ENCODE measurements at places on chromosomes 4 and X. TPM values are rescaled to one million over a fixed set of nuclear protein-coding genes. Genes with fewer than 3 reads are reported as not detected.

- DNase-seq: no peak
Measured at GRCh38 chr4:10003666-10004065, 17.6 kb downstream of the SLC2A9 start.

DNA sequence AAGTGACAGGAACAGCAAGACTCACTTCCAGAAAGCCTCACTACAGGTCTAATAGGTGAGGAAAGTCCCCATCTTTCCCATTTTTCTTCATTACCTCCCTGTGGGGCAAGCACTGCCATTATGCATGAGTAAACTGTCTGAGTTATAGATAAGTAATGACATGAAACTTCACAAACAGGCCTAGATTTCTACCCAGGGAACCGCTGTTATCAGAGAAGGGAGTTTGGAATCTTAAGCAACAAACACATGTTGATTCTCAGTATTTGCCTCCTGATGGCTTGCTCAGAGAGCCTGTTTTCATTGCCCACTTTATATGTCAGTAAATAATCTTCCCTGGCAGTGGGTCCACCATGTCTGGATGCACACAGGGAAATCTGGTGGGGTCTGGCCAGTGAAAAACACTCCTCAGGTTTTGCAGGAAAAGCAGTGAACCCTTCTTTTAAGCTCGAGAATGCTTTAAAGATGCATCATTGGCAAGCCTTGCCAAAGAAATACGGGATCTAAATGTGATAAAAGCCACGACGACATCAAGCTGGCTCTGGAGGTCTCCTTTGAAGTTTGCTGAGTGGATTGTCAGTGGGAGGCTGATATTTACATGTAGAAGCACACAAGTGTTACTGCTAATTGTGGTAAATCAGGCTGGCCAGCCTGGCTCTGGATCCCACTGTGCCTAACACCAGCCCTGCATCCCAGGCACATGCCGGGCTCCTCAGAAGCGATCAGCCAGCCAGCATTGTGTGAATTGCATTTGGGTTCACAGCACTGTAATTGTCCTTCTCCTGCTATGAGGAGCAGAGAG, 25.2 kb downstream of the PDGFRA start:
- DNase-seq: no peak

DNA sequence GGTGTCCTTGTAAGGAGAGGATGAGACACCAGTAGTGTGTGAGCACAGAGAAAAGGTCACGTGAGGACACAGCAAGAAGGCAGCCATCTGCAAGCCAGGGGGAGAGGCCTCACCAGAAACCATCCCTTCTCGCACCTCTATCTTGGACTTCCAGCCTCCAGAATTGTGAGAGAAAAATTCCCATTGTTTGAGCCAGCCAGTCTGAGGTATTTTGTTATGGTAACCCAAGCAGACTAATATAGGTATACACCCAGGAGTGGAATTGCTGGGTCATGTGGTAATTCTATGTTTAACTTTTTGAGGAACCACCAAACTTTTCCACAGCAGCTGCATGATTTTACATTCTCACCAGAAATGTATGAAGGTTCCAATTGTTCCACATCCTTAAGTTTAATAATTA, 25.6 kb downstream of the ZDHHC9 start:
- DNase-seq: no peak

DNA sequence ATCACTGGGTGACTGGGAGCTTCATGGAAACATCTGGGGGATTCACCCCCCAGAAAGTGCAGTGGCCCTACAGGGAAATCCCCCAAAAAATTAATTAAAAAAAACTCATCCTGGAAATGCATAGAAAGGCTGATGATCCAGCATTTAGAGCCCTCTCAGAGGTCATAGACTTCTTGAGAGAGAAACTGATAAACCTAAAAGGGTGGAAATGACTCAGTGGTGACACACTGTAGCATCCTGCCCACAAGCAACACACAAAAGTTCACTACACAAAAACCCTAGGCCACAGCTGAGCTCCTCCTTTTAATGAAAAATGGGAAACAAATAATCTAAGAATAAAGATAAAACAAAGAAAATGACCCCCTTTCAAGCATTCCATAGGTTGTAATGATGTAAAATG, 911.5 kb downstream of the GLUD2 start:
- DNase-seq: no peak

DNA sequence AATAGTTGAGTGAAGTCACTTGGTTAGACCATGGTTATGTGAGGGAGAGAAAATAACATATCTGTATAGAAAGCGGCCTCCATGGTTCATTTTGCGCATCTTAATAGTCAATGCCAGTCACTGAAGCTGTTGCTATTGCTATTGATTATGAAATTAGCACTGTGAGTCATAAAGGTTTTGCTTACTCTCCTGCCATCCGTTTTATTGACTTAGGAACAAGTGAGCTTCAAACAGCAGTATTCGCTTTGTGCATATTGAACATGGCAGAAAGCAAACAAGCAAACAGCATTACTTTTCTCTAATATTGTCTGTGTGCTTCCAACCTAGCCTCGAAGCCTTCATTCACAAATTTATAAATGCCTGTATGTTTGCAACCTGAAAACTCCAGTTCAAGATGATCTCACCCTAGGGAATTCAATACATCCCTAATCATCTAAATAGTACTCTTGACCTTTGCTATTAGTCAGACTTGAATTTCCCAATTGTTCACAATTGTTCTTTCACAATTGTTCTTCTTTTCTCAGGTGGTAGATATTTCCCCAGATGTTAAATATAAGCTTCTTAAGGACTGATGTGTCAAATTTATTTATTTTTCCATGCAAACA, 55.9 kb upstream of the GABRA2 start:
- no peak for DNase-seq

- DNase-seq: no peak
Measured at GRCh38 chr4:61296144-61296543, 96.0 kb downstream of the ADGRL3 start.

DNA sequence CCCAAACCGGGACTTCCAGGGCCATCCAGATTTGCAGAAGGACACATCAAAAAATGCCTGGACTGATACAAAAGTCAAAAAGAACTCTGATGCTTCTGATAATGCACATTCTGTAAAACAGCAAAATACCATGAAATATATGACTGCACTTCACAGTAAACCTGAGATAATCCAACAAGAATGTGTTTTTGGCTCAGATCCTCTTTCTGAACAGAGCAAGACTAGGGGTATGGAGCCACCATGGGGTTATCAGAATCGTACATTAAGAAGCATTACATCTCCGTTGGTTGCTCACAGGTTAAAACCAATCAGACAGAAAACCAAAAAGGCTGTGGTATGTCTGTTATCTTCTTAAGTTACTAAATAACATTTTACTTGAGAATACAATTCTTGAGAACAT, 9.2 kb downstream of the PLK4 start:
- DNase-seq: no peak

- no peak for DNase-seq
Measured at GRCh38 chr4:124940387-124940786, 227.9 kb upstream of the ANKRD50 start.

GRCh38 chr4:96736352-96736889, 896.5 kb downstream of the PDHA2 start:
- no peak for DNase-seq

DNA sequence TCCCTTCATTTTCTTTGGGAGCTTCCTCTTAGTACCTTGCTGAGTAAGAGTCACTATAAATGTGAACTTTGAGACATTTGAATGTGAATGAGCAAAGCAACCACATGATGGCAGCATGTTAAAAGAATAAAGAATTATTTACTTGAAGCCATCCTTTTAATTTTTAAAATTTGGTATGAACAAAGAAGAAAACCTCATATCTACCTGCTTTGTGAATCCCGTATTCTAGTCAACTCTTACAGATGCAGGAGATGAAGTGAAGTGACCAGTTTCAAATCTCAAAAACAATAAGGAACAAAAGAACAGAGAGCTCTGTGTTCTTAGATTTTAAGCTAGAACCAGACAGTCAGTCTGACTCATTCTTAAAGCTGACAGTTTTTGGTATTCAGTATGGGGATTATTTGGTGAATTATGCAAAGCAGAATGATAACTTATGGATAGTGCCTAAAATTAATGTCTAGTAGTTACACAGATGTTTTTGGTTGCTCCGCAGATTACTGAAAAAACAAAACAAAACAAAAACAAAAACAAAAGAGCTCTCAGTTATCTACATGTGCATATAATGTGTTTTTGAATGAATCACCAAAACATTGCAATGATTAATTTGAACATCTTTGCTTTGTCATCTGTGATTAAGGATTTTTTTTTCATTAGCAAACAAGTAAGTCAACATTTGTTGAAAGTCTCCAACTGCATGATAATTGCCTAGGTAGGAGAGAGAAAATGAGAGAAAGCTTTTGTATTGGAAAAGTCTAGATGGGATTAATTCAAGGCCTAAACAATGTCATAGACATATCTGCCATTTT, 48.2 kb upstream of the H2AZ1 start:
- no peak for DNase-seq

- DNase-seq: no peak
Measured at GRCh38 chr4:119244832-119245231, 32.3 kb downstream of the USP53 start.

DNA sequence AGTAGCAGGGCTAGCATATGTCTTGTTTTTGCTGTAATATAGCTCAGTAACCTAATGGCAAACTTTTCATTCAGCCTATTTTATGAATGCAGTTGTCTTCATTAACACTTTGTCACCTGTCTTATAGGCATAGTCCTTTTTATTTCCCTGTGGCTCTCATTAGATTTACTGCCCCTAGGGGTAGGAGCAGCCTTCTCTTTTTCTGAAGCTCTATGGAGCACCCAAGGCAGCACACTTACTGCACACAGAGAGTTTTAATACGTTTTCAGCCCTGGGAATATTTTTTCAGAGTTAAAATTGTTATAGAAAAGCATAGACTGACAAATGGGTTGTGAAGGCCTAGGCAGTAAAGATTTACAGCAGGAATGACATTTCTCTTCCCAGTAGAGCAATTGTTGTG, 406.8 kb downstream of the TMA16 start:
- DNase-seq: no peak

- no peak for DNase-seq
Measured at GRCh38 chr4:8940792-8941491, 69.3 kb upstream of the HMX1 start.

- DNase-seq: no peak
Measured at GRCh38 chr4:15234116-15234855, 193.5 kb upstream of the C1QTNF7 start.

- DNase-seq: no peak
Measured at GRCh38 chr4:22719218-22719617, 26.5 kb downstream of the GBA3 start.

DNA sequence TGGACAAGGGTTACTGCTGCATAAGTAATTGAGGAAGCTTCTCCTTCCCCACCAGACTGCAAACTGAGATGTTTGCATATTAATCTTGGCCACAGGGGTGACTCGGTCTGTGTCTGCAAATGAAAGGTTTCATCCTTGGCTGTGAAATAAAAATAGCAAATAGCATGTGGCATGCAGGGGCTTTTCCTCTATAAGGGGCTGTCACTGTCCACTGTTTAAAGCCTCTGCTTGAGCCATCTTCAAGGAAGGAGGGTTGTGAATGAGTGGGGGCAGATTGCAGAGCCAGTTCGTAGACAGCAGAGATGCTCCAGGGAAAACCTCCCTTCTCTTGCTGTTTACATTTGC, 33.3 kb downstream of the TMSB4X start:
- DNase-seq: no peak

DNA sequence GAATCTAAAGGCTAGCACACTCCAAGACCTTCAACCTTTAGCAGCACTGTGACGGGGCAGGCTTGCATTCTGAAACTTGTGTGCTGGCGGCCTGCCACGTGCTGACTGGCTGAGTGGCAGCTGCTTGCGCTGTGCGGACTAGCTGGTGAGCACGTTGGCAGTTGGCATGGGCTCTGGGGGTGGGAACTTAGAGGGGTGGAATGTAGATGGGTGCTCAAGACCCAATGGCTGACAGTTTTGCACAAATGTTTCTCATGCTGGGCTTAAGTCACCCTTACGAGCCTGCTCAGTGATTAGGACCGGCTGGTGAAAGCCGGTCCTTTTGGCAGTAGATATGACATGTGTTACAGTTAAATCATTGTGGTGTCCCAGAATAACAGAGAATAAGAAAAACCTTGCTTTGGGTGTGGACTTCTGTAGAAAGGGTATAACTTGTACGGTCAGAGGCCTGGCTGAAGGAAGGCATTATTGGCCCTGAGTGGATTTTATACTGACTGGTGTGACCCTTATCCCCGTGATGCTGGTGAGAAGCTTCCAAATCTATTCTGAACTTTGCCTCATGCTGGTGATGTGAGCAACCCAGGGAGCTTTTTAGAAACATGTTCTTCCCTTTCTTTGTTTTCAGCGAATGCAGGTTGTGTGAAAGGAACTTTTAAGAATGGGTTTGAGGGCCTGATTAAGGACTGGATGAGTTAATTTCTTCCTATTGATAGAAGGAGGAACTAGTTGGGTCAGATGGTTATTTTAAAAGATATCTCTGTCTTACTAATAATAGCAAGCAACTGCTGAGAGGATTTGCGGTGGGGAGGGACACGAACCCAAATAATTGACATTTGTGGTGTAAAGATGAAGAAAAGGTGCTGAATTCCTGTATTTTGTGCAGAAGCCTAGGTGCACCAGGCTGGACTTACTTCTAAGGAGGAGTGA, 107.4 kb upstream of the SLC4A4 start:
- peak; percentile 79 for DNase-seq

GRCh38 chr4:702618-703048, 3.0 kb upstream of the PCGF3 start:
- DNase-seq: no peak

- DNase-seq: no peak
Measured at GRCh38 chrX:112867570-112867969, 26.9 kb upstream of the AMOT start.

- DNase-seq: no peak
Measured at GRCh38 chr4:139961344-139961946, 192.5 kb downstream of the MAML3 start.

DNA sequence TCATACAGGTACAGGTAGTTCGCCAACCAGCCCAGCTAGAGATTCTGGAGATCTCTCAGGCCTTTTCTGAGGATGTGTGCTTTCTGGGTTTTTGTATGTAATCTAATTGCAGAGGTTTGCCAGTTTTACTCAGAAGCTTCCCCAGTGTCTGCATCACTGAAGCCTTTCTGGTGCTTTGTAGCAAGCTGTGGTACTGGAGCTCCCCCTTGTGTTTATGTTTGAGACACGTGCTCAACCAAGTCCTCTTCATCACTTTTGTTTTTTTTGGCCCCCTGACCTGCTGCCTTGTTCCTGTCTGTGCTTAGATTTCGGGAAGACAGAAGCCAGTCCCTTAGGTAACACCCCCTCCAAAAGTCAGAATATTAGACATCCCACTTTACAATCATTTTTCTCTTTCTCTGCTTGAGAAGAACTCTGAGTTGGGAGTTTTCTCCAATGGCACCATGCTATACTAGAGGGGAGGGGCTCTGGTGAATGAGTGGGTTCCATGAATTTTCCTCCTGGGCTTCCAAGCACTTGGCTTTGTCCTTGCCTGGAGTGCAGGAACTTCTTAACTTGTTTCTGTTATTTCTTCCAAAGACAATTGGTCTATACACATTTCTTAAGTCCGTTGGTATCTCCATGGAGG, 128.4 kb upstream of the TBC1D9 start:
- DNase-seq: no peak

Gene ATP1B4
- total RNA-seq: not detected

Gene DCX
- not detected for total RNA-seq

Gene PABPC1L2A
- not detected for total RNA-seq

Gene NPFFR2
- not detected for total RNA-seq

Gene COQ2
- total RNA-seq: 17.9 TPM

Gene NDNF
- 143 TPM for total RNA-seq

Gene MAGEA8
- total RNA-seq: not detected

Data from left lung (tissue), 14 donors.